NCI-H82 (cell line): ENCODE measurements at places on chromosomes 3 and 15.

GRCh38 chr3:13518516-13518953 is 30.4 kb upstream of the FBLN2 start:
- no peak for DNase-seq

- DNase-seq = no peak
Observed at GRCh38 chr3:111152496-111152895, 80.9 kb downstream of the NECTIN3 start.

DNA sequence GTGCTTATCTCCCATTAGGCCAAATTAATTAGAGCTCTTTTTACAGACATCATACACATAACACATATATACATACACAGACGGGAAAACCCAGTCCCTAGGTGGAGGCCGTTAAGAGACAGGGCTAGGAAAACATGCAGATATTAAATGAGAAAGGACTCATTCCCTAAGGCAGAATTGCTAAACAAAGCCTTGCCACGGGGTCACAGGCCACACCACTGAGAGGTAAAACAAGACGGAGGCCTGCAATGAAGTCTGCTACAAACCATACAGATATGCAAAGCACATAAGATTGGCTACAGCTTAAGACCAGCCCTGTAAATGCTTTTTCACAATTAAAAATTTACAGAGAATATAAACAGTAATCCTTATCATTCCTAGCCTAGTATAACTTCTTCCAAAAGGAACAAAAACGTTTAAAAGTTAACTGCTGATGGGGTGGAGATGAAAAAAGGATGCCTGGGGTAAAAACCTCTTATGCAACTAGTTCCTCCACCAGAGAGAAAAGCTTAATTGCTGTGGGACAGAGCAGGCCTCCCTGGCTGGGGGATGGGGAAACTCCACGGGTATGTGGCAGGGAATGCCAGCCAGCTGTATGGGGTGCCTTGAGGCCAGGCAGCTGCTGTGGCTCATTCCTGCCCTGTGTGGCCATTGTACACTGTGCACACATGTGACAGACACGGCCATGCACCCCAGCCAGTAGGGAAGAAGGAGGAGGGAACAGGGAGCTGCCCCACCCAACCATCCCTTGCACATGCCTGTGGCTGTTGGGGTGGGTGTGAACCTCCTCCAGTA is 481.4 kb upstream of the LMCD1 start:
- DNase-seq = peak; percentile 2

DNA sequence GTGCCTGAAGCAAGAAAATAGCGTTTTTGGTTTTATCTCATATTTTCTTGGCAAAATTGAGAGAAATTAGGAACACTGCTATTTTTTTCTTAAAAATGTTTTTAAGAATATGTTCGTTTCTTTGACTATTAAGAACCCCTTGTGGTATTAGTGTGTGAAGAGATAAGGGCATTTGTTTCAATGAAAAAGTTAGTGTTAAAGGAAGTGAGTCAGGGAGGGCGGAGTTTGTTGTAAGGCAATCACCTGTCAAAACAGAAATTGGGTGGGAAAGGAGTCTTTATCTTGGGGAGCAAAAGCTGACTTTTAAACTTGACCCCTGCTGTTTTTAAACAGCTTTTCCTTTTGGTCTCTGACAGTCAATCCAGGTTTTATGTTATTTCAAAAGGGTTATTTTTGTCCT is 4.2 kb downstream of the RAP2B start:
- no peak for DNase-seq

DNA sequence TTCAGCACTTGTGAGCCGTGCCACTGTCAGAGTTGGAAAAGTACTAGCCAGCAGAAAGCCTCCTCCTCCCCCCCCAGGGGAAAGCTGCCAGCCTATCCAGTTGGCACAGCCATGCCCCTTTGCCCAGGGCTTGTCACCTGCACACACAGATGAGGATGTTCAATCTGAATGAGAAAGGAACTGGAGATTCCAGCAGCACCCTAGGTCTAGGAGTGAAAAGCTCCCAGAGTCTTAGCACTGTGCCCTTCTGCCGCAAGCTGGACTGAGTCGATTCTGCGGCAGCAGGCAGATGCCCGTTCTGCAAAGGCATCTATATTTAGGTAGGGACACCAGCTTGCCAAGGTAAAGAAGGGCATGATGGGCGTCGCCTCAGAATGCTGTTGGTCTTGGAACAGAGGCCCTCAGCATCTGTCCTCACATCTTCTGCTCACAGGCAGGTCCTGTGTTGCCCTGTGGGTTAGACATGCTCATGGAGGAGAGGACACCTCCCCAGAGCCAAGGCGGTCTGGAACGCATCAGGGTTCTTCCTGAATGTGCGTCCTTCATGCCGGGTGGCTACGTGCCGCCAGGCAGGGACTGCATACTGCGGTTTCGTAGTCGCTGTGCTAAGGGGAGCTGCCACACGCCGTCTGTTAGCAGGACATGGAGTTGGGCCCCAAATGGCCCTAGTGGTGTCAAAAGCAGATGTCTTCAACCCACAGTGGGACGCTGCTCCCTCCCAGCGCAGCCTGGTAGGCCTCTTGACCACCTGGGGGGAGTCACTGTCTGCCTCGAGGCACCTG is 109.5 kb downstream of the VGLL4 start:
- DNase-seq = no peak

DNA sequence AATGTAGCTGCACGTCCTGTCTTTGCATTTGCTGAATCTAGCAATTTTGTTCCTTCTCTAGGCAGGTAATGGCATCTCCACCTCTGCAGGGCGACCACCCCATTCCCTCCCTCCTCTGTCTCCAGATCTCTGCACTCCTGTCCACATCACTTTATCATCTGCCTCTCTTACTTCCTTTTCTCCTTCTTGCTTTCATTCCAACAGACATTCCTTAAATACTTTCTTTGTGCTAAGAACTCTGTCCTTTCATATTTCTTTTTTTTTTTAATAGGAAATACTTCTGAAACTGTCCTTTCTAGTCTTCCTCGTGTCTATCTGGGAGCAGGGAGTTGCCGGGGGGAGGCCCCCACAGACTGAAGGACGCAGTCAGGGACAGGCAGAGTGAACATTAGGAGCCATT is 7.2 kb downstream of the ITIH3 start:
- DNase-seq = no peak

GRCh38 chr3:165075695-165076094 is 2.6 kb downstream of the SI start:
- no peak for DNase-seq

- no peak for DNase-seq
Observed at GRCh38 chr3:152941859-152942258, 106.9 kb downstream of the P2RY1 start.

GRCh38 chr15:50797926-50798325 is 32.4 kb upstream of the SPPL2A start:
- no peak for DNase-seq

DNA sequence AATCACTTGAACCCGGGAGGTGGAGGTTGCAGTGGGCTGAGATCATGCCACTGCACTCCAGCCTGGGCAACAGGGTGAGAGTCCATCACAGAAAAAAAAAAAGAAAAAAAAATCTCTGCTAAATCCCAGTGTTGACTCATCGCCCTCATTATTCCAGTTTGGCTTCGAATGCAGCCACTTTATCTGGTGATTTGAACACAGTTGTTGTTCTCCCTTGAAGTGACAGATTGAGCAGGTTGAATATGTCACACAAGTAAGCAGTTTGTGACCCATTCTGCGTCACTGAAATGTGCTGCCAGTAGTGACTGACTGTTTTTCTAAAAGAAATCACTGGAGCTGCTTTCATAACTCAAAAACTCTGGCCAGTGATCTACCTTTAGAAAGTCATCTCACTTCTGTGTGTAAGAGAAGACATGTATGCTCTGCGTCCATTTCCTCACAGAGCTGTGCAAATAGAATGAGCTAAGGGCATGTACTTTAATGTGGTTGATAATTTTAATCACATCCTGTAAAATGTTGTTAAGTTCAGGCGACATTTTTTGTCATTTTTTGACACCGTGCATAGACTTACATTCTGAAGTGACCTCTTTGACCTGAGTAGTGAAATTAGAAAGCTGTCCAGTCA is 12.5 kb downstream of the DOCK3 start:
- DNase-seq = no peak

GRCh38 chr3:36653095-36653494 is 111.3 kb downstream of the DCLK3 start:
- DNase-seq = no peak

DNA sequence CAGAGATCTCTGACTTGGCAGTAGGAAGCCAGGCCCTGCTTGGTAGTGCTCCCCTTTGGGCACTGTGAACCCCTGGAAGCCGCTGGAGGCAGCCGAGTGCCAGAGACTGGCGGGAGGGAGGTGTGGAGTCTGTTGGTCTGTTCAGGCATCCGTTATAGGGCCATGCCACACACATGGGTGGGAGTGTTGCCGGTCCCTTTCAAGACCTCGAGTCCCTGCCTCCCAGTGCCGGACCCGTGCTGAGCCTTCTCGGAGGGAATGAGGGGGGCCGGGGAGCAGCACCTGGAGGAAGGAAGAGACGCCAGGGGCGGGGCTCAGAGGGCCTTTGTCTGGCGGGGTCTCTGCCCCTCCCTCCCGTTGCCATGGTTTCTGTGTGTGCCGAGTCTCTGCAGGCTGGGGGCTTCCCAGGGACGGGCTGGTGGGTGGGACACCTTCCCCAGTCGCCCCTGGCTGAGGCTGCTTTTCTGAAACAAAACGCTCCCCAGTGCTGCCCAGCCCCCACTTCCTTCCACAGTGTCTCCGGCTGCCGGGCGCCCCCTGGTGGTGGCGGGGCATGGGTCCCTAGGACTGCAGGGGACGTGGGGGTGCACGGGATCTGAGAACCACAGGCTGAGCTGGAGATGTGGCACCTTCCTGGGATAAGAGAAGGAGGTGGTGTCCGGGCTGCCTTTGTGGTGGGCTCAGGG is 10.0 kb downstream of the GNAI2 start:
- peak; percentile 89 for DNase-seq

DNA sequence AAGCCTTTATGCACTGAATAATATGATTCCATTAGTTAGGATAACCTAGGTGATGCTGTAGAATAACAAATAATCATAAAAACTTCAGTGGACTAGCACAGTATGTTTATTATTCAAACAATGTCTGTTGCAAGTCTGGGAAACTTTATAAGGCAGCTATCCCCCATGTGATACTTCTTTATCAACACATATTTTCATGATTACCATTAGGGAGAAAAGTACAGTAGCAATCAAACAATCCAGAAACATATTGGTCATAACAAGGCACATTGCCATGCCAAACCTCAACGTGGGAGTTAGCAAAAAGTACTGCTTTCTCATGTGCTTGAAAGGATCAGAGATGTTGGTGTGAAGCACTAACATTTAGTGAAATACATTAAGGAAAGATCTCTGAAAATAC is 35.5 kb downstream of the EOMES start:
- DNase-seq = no peak

GRCh38 chr3:50850639-50851511 is 176.1 kb downstream of the DOCK3 start:
- DNase-seq = no peak

GRCh38 chr15:53520996-53521395 is 238.5 kb downstream of the WDR72 start:
- DNase-seq = no peak

- DNase-seq = peak; percentile 9
Observed at GRCh38 chr15:30929982-30930381, 26.3 kb downstream of the FAN1 start.

GRCh38 chr3:112734171-112734570 is 93.2 kb upstream of the CCDC80 start:
- DNase-seq = no peak

DNA sequence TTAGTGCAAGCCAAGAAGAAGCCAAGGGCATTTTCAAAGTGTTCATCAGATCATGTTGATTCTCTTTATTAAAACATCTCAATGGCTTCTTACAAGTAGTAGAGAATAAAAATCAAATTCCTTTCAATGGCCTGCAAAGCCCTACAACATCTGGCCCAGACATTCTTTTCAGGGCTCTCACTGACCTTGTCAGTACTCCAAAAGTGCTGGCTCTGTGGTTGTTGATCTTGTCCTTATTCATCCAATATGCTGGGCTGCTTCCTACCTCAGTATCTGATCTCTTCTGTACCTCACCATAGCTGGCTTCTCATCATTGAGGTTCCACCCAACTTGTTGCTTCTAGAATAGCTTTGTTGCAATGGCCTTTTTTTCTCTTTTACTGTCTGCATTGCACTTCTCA is 74.0 kb upstream of the SAMMSON start:
- no peak for DNase-seq

- no peak for DNase-seq
Observed at GRCh38 chr3:67437090-67437489, 217.3 kb downstream of the SUCLG2 start.

DNA sequence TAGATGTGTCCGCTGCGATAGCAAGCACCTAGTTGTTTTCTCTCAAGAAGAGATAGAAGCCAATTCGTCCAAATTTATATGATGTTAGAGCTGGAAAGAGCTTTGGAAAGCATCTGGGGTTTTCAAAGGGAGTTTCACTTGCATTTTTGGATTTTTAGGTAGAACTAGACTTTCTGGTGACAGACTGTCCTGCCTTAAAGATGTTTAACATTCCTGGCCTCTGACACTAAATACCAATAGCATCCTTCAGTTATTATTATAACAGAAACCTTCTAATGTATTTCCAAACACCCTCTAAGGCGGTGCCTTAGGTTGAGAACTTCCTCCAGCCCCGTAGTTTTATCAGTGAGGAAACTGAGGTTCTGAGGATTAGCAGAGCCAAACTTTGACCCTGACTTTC is 305.3 kb downstream of the SATB1 start:
- DNase-seq = no peak

- DNase-seq = peak; percentile 83
Observed at GRCh38 chr3:98329392-98330124, 24.1 kb upstream of the OR5K4 start.

- DNase-seq = no peak
Observed at GRCh38 chr3:65877160-65877559, 161.6 kb downstream of the MAGI1 start.

- DNase-seq = no peak
Observed at GRCh38 chr3:8756671-8757070, 12.7 kb downstream of the OXTR start.

DNA sequence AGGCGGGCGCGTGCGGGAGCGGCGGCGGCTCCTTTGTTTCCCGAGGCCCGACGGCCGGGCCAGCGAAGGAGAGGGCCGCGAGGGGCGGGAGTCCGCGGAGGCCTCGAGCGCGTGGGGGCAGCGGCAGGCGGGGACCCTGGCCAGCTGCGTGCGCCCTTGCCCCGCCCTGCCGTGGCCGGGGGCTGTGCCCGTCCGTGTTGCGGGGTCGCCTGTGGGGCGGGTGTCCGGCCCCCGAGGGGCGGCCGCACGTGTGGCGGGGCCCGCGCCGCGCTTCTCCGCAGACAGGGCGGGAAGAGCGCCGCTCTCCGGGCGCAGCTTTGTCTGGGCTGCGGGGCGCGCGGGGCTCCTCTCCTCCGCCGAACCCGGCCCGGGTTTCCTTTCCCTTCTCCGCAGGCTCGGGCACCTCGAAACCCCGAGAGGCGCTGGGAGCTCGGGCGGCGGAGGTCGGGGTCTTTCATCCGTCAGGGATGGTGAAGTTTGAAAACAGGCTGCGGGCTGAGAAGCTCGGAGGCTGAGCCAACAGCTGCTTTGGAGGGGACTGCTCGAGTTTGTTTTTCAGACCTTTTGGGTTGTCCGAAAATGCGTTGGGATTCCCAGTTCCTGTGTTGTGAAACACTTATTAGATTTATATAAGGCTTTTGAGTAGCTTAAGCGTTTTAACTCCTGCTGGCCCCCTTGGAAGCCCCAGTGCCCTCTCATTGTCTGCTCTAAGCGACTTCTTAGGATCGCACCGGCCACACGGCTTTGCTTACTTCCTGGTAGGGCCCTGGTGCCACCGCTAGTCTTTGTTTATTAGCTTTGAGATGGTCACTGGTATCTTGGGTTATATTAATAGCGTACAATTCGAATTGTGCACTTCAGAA is 817 bp downstream of the USP3 start:
- DNase-seq = peak; percentile 79
